AG10803 (cell line): ENCODE measurements at places on chromosomes 6 and 20.
A peak's percentile ranks its signal among the peaks of the same experiment; 100 is the strongest.

DNA sequence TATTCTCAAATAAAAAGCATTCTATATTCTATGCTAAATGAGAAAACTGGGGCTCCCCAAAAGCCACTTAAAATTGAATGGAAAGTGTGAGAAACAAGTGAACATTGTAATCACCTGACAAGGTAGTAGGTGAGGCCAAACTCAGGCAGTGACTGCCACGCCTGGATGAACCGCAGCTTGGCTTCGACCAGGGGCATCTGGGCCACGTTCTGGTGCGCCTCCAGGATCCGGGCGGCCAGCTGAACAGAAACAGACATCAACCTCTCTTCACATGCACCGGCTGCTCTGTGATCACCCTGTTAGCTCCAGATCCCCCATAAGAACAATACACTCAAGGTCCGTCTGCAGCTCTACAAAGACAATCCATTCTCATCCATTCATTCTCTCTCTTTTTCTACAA is 30.1 kb upstream of the LRRN4 start:
- no peak for DNase-seq

- no peak for DNase-seq
Measured at GRCh38 chr20:24935766-24936525, 13.1 kb upstream of the CST7 start.

DNA sequence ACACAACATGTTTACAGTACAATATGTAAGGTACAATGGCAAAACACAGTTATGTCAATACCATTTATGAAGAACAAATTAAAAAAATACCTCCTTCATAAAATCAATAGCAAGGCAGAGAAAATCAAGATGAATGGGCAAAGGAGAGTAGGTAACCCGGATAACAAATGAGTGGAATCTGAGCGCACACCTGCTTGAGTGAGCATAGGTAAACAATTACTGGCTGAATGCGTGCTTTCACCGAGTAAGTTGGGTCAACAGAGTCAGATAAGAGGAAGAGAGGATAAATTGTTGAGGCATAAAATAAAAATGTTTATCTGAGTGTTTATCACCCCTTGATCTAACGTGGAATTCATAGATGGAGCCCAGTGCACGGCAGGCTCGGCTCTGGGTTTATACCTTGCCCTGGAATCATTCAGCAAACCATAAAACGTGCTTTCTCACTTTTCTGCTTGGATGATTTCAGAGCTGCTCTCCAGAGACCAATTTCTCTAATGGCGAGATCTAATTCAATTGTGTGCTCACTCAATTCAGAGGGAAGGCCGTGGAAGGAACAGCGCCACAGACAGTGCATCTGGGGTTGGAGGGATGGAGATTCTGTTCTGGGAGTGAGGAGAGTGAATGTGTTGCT is 224.8 kb upstream of the MAP3K7 start:
- DNase-seq: no peak

DNA sequence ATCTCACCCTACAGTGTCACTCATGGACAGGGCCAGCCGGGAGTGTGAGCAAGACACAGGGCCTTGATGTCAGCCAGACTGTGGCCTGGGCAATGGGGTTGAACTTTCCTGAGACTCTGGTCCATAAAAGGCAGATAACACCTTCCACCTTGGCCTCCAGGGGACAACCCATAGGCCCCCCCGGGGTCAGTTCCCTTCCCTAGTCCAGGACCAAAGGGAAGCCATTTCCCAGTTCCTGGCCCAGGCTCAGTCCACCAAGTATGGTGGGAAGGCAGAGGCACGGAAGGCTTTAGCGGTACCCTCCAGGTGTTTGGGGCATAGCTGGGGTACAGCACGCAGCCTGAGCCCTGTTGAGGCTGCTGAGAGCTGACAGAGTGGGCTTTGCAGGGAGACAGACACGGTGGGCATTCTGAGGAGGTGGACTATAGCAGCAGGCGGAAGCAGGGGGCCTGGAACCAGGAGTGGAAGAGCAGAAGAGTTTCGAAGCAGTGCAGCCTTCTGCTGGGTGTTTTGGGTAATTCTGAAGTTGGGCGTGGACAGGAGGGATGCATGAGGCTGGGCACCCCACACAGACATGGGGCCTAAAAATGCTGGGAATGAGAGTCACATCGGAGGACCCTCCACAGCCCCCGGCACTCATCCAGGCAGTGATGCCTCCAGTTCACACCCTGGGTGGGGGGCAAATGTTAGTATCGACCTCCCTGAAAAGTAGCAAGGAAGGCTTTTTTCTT is 43.9 kb upstream of the CD93 start:
- DNase-seq: no peak

DNA sequence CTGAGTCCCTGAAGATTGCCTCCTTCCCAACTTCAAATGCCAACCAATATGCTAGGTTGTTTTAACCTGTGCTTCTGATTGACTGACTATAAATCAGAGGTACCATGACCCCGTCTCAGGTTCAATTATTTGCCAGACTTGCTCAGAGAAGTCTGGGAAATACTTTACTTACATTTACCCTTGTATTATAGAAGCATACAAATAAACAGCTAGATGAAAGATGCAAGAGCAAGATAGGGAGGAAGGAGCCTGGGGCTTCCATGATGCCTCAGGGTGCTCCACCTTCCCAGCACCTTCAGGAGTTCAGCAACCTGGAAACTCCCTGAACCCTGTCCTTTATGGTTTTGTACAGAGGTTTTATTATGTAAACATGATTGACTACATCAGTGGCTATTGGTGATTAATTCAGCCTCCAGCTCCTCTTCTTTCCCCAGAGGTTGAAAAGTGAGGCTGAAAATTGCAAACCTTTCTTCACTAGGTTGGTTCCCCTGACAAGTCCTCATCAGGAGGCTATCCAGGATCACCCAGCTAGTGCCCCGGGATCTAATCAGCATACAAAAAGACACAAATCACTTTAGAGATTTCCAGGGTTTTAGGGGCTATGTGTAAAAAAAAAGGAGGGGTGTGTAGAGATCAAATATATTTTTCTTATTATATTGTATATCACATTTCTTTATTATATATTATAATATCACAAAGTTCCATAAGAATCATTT is 547.7 kb downstream of the EPM2A start:
- DNase-seq: no peak

DNA sequence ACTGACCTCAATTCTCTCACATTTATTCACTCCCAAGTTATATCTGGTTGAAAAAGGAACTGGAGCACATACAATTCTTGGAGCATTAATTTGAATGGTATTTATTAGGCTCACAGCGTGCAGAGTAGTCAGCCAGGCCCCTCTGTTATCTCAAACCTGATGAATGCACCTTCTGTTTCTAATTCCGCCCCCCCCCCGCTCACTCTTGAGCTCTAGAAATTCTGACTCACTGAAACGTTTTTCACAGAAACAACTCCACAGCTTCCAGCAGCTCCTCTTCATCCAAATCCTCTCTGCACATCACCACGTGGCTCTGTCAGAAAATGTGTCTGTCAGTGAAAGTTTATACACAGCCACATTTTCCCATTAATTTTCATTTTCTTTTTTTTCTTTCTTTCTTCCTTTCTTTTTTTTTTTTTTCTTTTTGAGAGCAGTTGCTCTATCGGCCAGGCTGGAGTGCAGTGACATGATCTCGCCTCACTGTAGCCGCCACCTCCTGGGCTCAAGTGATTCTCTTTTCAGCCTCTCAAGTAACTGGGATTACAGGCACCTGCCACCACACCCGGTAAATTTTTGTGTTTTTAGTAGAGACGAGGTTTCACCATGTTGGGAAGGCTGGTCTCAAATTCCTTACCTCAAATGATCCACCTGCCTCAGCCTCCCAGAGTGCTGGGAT is 109.4 kb downstream of the TBXT start:
- DNase-seq: peak; percentile 36

GRCh38 chr6:37514837-37515236 is 15.1 kb upstream of the CCDC167 start:
- DNase-seq: no peak

DNA sequence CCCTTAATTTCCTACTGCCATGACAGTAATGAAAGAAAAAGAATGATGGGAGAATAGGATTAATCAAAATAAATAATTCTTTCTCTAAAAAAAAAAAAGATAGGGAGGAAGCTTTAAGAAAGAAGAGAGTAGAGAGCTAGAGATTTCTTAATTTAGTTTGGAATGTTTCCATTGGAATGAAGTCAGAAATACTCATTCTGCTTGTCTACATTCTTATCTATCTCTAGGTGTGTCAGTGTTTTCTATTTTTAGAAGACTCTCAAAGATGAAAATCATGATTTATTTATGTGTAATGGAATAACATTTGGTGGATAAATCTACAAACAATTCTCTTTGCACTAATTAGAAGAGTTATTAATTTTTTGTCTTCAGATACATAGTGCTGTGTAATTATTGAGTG is 38.0 kb upstream of the HIVEP1 start:
- DNase-seq: peak; percentile 52

GRCh38 chr20:58327211-58327610 is 17.7 kb downstream of the RAB22A start:
- DNase-seq: peak; percentile 5

DNA sequence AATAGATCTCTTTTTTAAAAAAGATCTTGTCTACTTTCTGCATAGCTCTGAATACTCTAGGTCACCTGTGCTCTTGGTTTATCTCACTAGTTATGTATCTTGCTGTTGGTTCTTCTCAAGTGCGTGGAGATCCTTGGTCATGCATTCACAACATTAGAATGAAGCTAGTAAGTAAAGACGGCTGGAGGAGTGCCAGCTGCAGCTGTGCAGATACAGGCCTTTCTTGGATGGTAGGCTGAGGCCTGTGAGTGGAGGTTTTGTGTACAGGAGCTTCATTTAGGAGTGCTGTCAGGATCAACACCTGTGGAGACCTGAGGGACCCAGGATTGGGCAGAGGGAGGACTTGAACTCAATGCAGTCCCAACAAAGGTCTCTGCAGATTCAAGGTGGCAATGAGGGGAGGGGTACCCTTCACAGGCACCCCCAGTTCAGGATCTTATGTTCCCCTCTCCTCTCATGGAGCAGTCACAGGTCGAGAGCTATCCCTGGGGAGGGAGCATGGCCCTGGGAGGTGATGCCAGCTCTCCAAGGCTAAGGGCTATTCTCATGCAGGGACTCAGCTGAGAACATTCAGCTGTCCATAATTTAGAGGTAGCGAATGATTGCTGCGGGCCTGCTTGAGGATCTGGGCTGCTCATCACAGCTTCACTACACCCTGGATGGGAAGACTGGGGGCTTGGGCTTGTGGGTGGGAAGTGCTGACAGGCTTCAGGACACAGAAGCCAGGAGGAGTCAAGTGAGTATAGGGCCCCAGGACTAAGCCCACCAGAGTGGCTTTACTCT is 98.9 kb upstream of the ENPP5 start:
- no peak for DNase-seq

DNA sequence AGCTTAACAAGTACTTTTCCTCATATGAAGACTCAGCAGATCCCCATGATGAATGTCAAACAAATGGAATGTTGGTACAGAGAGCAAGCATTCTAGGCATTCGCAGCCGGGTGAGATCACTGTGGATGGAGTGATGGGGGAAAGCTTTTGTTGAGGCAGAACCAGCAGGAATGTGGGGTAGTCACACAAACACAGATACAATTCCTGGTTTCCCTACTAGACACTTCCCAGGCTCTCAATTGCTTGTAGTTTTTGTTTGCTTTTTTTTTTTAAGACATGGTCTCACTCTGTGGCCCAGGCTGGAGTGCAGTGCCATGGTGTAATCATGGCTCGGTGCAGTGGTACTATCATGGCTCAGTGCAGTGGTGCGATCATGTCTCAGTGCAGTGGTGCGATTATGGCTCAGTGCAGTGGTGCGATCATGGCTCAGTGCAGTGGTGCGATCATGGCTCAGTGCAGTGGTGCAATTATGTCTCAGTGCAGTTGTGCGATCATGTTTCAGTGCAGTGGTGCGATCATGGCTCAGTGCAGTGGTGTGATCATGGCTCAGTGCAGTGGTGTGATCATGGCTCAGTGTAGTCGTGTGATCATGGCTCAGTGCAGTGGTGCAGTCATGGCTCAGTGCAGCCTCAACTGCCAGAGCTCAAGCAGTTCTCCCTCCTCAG is 15.4 kb upstream of the IER3 start:
- peak; percentile 98 for DNase-seq

DNA sequence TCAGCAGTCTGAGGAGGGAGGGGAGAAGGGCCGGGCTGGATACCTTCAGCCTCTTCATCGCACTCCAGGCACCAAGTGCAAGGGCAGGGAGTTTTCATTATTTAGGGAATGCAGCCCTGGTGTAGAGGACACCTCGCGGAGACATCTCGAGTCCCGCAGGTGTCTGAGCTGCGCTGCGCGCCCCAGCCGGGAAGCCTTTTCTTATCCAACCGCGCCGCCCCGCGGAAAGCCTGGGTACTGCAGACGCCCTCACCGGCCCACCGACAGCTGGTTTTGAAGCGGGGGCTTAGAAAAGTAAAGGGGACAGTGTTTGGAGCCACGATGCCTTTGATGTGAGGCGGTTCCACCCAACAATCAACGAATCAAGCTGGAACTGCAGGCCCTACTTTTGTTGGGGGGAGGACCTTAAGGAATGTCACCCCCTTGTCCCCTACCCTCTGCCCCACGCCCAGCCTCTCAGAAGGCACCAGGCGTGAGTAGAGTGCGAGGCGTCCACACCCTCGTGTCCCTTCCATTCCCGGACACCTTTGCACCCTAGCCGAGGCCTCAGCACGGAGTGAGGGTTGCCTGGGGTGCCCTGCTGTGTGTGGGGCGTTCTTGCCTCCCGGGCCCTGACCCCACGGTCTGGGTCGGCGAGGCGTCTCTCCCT is 8.6 kb downstream of the NKX2-2 start:
- peak; percentile 31 for DNase-seq

- DNase-seq: no peak
Measured at GRCh38 chr20:24477831-24478547, 8.6 kb downstream of the SYNDIG1 start.

DNA sequence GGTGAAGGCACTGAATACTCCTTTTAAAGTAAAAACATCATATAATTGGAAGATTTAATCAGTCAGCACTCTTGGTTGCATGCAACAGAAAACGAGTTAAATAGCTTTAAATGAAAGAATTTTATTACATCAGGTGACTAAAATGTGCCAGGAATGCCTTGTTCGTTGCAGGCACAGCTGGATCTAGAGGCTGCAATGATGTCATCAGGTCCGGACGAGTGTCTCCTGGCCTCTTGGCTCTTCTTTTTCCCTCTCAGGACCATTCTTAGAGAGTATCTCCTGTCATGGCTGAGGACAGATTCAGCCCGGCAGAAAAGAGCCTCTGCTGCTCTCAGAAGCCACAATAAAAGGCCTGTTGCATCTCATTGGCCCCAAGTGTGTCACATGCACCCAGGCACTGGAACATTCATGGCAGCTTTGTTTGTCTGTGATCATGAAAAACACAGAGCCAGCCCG is 510.7 kb upstream of the SULF2 start:
- peak; percentile 82 for DNase-seq
